AG04449 (cell line): ENCODE measurements at places on chromosomes 16 and 17.

GRCh38 chr16:49183911-49184310 is 97.7 kb downstream of the CBLN1 start:
- DNase-seq, result no peak

DNA sequence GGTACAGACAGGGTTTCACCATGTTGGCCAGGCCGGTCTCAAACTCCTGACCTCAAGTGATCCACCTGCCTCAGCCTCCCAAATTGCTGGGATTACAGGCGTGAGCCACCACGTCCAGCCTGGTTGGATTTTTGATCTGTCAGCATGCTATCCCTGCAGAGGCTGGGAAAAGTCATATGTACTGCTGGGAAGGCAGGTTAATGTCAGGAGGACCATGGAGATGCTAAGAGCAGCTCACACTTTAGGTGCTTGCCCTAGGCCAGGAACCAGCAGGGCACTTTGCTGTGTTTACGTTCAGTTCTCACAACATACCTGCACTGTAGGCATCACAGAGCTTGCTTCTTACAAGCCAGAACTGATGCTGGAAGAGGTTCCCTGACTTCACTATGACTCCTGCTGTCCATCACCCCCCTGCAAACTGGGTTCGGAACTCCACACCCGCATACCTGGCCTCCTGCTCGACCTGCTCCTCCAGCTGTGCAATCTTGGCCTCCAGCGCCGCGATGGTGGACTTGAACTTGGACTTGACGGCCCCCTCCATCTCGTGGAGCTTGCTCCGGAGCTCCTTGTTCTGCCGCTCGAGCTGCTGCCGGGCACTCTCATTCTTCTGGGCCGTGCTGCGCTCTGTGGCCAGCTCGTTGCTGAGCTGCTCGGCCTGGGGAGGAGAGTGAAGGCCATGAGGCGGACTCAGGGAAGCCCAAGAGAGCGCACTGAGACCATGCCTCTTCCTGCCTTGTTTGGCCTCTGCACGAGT is 66.8 kb downstream of the NDE1 start:
- no peak for DNase-seq

DNA sequence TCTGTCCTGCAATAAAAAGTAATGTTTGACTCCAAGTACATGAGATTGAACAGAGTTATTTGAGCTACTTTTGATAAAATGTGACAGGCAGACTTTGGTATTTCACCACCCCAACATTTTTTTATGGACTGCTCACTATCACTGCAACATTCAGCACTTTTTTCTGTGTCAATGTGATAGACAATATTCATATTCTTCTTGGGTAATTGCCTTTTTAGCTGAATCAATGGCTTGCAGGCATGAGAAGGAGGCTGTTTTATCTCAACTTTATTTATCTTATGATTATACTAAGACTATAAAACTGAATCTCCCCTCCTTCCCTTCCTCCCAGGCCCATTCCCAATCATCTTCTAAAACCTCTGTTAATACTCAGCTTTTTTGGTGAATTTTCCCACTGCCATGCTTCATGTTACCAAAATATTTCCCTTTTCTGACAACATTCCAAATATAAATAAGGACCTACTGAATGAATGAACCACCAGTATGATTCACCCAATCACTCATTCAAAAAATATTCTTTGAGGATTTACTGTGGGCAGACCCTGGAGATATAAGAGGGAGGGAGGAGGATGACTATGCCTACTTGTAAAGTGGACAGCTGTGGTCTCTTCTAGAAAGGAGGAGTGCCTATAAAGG is 67.6 kb downstream of the CDH13 start:
- DNase-seq, result peak; percentile 50

DNA sequence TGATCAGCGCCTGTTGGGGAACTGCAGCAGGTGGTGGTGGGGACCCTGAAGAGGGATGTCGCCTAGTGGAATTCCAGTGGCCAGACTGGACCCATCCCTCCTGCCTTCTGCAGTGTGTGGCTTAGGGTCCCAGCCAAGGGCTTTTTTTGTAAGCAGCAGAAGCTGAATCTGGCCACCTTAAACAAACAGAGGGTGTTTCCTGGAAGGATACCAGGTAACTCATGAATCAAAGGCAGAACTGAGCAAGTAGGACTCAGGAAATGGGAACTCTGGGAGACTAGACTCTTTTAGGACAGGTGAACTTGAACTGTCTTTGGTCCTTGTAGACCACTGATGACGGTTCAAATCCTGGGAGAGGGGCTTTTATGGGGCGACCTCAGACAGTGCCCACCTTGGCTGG is 124.0 kb downstream of the ABCC6 start:
- no peak for DNase-seq

GRCh38 chr17:83138820-83139219 is 59.4 kb downstream of the METRNL start:
- DNase-seq, result no peak

DNA sequence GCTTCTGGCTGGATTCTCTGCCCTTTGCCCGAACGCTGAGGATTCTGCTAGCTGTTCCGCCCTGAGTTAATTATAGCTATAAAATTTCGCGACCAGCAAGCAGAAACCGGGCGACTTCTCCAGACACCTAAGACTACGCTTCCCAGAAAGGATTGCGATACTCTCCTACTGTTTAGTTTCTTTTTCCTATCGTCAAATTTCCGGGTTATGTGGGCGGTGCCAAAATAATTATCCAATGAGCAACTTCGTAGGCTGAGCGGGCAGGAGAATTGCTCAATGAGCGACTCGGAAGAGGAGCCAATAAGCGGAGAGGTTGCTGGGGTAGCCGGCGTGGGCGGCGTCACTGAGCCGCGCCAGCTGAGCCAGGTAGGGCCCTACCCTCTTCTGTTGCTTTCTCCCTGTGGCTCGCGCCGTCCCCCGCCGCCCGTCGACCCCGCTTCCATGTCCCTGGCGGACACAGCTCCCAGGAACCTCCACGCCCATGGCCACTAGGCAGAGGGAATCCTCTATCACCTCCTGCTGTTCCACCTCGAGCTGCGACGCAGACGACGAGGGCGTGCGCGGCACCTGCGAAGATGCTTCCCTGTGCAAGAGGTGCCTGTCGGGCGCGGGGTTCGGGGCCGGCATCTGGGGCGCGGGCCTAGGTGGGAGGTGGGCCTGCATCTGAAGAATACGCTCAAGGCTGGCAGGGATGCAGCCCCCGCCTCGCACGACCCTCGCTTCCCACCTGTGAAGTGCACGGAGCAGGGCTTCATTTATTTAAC is at the start of gene LCMT1:
LCMT1 (plus strand) TSS at position 340 of the 764 bp plus-strand sequence; CDS start at position 482, 142 bp downstream.
- DNase-seq, result peak; percentile 88

GRCh38 chr16:89484041-89484501 is 6.3 kb downstream of the ANKRD11 start:
- DNase-seq, result no peak

GRCh38 chr17:33015716-33016346 is 24.2 kb downstream of the SPACA3 start:
- DNase-seq, result no peak
